ENCODE measurements at places on chromosomes 4 and X.

DNA sequence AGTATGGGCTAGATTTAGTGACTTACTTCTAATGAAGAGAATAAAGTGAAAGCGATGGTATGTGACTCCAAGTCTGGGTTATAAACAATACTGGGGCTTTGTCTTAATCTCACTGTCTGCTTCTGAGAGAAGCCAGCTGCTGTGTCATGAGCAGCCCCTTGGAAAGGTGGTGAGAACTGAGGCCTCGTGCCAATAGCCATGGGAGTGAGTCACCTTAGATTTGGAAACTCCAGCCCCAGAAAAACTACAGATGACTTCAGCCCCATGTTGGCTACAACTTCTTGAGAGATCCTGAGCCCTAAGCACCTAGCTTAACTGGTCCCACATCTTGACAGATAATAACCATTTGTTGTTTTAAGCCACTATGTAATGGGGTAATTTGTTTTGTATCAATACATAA lies 77.6 kb downstream of the CWH43 start:
- no peak for DNase-seq

DNA sequence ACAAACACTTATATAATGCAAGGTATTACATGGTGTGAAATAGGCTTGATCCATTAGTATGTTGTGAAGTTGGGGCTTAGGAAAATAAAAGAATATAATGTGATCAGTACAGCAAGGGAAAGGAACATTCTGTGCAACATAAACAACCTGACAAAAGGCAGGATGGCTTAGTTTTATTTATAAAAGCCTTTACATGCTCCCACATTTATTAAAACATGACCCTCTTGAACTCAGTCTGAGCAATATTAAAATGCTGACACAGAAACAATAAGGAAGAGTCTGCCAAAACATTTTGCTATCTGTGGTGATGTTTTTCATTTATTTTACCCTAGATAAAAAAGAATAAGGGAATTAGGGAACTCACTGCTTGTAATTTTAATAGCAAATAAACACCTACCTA lies 519.7 kb downstream of the PCDH7 start:
- no peak for DNase-seq

GRCh38 chr4:101730291-101731117 lies 60.0 kb upstream of the BANK1 start:
- peak; percentile 9 for DNase-seq

DNA sequence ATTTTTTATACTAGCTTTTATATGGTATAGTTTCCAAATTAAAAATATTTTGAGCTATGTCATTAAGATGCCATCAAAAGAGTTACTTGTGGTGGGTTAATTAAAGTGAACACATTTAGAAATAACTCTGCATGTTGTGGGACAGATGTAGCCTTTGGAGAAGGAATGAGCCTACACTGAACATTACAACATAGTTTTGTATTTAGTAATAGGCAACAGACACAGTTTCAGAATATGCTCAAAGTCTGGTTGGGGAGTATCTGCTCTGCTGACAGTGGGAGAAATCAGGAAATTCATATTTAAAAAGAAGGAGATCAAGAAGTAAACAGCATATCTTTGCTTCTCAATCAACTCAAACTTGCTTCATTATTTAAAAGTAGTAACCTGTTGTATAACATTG lies 23.7 kb downstream of the EMCN start:
- no peak for DNase-seq

Data from activated effector memory CD4-positive, alpha-beta T cell treated with Interleukin-2 at 50 U/mL for 16 hours (primary cell).